A549 treated with dexamethasone at 1 μM for 4 hours (cell line): ENCODE measurements at places on chromosomes 16 and 17. TPM values are rescaled to one million over a fixed set of nuclear protein-coding genes. Genes with fewer than 3 reads are reported as not detected.

LDAF1 gene
- total RNA-seq = 14.2 to 17.6 TPM (median 17.1 TPM) in 5 replicates

OTOP2 gene
- 0.04 to 0.09 TPM (median 0.06 TPM) in 4 of 5 replicates, not detected in the other for total RNA-seq

KRT222 gene
- total RNA-seq = 0.25 to 0.51 TPM (median 0.38 TPM) in 5 replicates

CLEC18A gene
- 0.06 to 0.20 TPM (median 0.14 TPM) in 3 of 5 replicates, not detected in the others for total RNA-seq

TBC1D3G gene
- total RNA-seq = not detected in 5 replicates

KRT33B gene
- total RNA-seq = not detected in 5 replicates

ECI1 gene
- 47.2 to 75.5 TPM (median 70.7 TPM) in 5 replicates for total RNA-seq

DRC3 gene
- 1.6 to 3.4 TPM (median 2.1 TPM) in 5 replicates for total RNA-seq

DHRS11 gene
- 6.0 to 9.2 TPM (median 8.7 TPM) in 5 replicates for total RNA-seq

KRT27 gene
- total RNA-seq = 0.18 TPM in 1 of 5 replicates, not detected in the others

CTRB1 gene
- 0.18 TPM in 1 of 5 replicates, not detected in the others for total RNA-seq

PIPOX gene
- 0.07 to 0.29 TPM (median 0.10 TPM) in 5 replicates for total RNA-seq

PRCD gene
- not detected in 5 replicates for total RNA-seq

HIC1 gene
- total RNA-seq = 0.56 to 1.8 TPM (median 1.5 TPM) in 5 replicates

ARHGAP27 gene
- total RNA-seq = 9.5 to 17.8 TPM (median 15.1 TPM) in 5 replicates

CTRB2 gene
- 0.07 TPM in 1 of 5 replicates, not detected in the others for total RNA-seq

ABCC3 gene
- 91.0 to 164 TPM (median 132 TPM) in 5 replicates for total RNA-seq

CD19 gene
- not detected in 5 replicates for total RNA-seq

CCL16 gene
- not detected in 5 replicates for total RNA-seq

CMTM2 gene
- not detected in 5 replicates for total RNA-seq

TBC1D3B gene
- total RNA-seq = 1.1 to 4.4 TPM (median 2.6 TPM) in 5 replicates

CDC42EP4 gene
- 52.3 to 69.9 TPM (median 68.9 TPM) in 5 replicates for total RNA-seq

DHRS7C gene
- not detected in 5 replicates for total RNA-seq

TXNL4B gene
- total RNA-seq = 14.8 to 20.1 TPM (median 19.0 TPM) in 5 replicates

ESRP2 gene
- 0.06 to 0.11 TPM (median 0.08 TPM) in 4 of 5 replicates, not detected in the other for total RNA-seq

NLRC5 gene
- 2.3 to 3.0 TPM (median 2.8 TPM) in 5 replicates for total RNA-seq

HOXB8 gene
- 5.3 to 6.8 TPM (median 5.9 TPM) in 5 replicates for total RNA-seq

SLC16A13 gene
- total RNA-seq = 5.9 to 11.0 TPM (median 9.2 TPM) in 5 replicates

PCGF2 gene
- total RNA-seq = 27.1 to 65.8 TPM (median 62.0 TPM) in 5 replicates

CDH1 gene
- 3.5 to 6.4 TPM (median 5.4 TPM) in 5 replicates for total RNA-seq

CACNA1G gene
- 2.7 to 4.9 TPM (median 4.6 TPM) in 5 replicates for total RNA-seq

EVI2A gene
- total RNA-seq = not detected in 5 replicates
